ENCODE measurements at places on chromosomes 16 and 17.

GRCh38 chr16:1559446-1559975 lies 26.0 kb downstream of the TMEM204 start:
- no peak for DNase-seq

DNA sequence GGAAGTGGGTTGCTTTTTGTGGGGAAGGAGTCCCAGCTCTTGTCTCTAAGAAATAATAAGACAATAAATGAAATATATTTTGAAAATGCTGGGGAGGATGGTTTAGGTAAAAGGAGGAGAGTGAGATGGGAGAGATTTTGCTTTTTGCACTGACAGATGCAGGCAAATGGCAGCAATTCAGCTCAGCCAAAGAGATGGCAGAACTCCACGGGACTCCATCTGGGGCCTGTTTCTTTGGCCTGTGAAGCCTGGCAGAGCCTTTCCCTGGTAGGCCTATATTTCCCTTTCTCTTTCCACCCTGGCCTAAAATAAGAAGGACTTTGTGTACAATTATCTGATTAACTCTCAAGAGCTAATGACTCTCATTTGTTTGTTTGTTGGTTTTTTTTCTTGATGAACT lies 1525.1 kb downstream of the CDH11 start:
- no peak for DNase-seq

DNA sequence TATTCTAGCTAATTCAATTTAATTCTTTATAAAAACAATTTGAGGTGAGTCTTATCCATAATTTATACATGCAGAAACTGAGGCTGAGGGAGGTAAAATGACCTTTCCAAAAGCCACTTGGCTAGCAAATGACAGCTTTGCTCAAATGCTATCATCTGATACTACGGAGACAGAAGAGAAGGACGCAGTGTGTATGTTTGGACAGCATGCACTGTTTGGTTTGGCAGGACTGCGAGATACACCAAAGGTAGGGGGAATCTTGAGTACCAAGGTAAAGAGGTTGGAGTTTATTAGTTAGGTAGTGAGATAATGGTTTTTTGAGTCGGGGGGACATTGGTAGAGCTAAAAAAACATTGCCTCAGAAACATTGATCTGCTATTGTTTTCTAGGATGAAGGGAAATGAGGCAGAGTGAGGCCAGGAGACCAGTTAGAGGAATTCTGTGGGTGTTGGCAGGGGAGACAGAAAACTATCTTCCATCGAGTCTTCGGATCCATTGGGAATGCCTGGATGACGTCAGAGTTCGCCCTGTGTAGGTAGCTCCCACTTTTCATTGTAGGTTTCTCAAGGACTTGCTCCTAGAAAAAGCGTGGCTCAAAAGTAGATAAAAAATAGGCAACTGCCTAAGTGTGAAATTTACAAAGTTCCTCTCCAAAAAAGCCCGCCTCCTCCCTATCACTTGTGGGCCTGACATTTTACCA lies 2.5 kb upstream of the HS3ST4 start:
- DNase-seq, result no peak

DNA sequence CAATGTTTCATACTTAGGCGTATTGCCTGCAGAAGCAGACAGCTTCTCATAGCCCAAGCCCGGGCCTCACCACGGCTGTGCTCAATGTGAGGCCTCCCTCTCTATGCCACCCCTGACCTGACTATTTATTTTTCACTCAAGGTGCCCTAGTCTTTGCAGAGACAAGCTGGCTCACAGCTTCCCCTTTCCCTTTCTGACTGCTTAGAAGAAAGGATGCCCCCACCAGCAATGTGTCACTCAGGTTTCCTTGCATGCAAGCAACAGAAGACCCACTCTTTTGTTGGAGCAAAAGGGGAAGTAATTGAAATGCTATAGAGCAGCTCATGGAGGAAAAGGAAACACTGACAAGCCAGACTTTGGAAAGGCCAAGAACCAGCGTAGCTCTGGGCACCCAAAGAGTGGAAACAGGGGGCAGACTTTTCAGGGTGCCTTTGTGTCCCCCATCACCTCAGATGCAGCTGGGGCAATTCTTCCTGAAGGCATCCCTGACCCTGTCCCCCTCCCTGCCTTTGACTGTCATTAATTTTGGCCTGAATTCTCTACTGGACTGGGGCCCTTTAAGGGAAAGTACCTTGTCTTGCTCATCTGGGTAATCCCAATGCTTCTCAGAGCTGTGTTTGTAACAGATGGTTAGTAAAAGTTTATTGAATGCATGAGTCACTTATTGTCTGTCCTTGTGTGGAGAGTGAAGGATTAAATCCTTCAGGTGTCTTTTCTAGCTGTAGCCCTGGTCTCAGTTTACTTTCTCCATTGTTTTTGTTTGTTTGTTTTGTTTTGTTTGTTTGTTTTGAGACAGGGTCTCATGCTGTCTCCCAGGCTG lies 17.8 kb downstream of the RGS9 start:
- DNase-seq, result no peak

DNA sequence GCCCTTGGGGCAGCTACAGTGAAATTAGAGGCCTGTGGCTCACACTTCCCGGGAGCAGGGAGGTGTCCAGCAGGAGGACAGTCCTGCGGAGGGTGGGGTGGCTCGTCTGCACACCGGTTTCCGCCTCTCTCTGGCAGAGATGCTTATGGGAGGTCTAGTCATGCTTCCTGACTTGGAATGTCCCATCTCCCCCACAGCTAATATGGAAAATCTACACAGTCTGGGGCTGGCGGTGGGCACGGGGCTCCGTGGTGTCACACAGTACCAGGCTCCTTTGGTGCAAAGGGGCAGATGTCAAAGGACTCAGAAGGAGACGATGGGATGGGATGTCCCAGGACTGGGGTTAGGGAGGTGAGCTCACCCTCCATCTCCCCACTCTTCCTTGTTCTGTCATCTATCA lies 44.1 kb upstream of the DOC2B start:
- no peak for DNase-seq

GRCh38 chr16:52366983-52367382 lies 180.0 kb downstream of the TOX3 start:
- DNase-seq, result no peak

GRCh38 chr16:23408242-23408822 lies 44.7 kb downstream of the COG7 start:
- DNase-seq, result no peak

- DNase-seq, result no peak
Measured at GRCh38 chr16:78163772-78164670, 64.6 kb downstream of the WWOX start.

GRCh38 chr16:31364421-31364820 lies 9.4 kb downstream of the ITGAX start:
- no peak for DNase-seq

DNA sequence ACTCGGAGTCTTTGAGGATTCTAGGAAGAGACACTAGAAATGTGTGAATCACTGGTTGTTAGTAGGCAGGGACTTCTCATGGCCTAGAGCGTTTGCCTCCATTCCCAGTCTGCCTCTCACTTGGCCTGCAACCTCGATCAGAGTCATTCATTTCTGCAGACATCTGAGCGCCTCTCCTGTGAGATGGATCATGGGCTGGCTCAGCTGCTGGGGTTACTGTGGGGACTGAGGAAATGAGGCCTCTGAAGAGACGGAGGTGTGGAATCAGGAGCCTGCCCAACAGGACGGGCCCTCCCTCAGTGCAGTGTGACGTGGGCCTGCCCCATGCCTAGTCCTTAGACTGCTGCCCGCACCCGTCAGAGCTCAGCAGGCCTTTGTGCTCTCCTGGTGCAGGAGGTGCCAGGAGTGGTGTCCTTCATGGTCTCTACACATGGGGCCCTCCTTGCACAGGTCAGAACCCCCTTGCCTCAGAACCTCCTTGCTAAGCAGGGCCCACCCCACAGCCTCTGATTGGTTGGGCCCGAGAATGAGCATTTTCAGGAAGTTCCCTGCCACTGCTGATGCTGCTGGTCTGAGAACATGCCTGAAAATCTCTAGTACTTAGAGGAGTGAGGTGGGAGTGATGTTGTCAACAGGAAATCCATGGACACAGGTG lies 99.4 kb downstream of the NPIPB11 start:
- DNase-seq, result no peak

GRCh38 chr16:27243725-27244362 lies 24.7 kb downstream of the NSMCE1 start:
- DNase-seq, result no peak

- DNase-seq, result no peak
Measured at GRCh38 chr16:3032624-3033023, 4.1 kb downstream of the BICDL2 start.

DNA sequence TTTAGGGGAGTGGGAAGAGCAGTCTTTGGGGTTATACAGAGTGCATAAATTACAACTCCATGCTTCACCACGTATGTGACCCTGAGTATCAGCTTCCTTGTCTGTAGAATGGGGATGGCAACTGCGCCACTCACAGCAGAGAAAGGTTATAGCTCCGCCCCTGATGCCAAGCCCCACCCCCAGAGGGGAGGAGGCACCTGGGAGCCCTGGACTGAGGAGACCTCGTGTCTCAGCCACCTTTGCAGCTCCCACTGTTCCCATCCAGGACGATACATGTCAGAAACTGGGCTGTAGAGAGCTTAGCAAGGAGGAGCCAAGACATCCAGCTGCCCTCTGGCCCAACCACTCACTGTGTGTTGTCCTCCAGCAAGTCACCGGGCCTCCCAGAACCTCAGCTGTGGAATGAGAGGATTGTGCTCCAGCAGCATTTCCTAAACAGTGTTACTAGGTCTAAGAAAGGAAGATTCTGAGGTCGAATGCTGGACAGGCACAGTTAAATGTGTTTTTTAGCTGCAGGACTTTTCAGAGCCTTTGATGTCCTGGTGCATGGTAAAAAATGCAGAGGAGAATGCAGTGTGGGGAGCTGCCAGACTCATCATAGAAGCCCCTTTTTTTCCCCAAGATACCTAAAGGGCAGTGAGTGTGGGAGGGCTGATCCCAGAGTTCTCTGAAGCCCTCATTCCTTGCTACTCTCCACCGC lies 49.4 kb downstream of the BEAN1 start:
- DNase-seq, result no peak

DNA sequence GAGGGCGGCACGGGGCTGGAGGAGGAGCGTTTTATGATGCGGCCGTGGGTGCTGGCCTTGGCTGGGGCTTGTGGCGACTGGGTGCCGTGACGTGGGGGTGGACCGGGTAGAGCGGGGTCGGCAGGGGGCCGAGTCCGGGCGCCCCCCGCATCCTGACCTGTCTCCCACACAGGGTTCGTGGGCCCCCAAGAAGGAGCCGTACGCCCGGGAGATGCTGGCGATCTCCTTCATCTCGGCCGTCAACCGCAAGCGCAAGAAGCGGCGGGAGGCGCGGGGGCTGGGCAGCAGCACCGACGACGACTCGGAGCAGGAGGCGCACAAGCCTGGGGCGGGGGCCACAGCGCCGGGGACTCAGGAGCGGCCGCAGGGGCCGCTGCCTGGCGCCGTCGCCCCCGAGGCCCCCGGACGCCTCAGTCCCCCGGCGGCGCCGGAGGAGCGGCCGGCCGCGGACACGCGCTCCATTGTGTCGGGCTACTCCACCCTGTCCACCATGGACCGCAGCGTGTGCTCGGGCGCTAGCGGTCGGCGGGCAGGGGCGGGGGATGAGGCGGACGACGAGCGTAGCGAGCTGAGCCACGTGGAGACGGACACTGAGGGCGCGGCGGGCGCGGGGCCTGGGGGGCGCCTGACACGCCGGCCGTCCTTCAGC lies 81.6 kb downstream of the ARHGAP23 start:
- DNase-seq, result no peak

- DNase-seq, result no peak
Measured at GRCh38 chr17:76789235-76789788, 51.4 kb downstream of the MFSD11 start.

- no peak for DNase-seq
Measured at GRCh38 chr17:50785946-50786570, 18.7 kb upstream of the ANKRD40CL start.

GRCh38 chr16:49415083-49415482 lies 41.5 kb downstream of the C16orf78 start:
- no peak for DNase-seq

GRCh38 chr17:1096215-1096614 lies 83.6 kb downstream of the ABR start:
- no peak for DNase-seq

DNA sequence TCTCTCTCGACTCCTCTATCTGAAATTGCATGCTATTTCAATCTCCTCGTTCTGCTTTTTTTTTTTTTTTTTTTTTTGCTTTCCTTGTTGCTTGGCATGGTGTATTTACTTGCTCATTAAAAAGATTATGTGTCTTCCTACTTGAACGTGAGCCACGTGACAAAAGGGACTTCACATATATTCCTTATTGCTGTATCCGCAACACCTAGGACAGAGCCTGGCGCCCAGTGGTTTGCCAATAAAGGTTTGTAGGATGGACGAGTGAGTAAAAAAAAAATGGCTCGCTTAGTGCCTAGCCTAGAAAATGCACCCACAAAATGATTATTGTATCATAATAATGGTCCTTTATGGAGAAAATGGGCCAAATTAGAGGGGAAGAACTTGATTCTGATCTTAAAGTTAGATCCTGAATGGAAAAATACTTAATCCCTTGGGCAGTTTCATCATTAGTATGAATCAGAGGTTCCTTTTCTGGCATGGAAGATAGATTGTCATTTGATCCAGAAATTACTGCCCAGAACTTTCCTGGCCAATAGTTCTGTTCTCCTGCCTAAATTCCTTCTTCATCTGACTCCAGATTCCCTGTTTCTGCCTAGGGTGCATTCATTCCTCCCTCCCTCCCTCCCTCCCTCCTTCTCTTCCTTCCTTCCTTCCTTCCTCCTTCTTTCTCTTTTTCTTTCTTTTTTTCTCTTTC lies 13.6 kb upstream of the TMEM220 start:
- DNase-seq, result no peak

DNA sequence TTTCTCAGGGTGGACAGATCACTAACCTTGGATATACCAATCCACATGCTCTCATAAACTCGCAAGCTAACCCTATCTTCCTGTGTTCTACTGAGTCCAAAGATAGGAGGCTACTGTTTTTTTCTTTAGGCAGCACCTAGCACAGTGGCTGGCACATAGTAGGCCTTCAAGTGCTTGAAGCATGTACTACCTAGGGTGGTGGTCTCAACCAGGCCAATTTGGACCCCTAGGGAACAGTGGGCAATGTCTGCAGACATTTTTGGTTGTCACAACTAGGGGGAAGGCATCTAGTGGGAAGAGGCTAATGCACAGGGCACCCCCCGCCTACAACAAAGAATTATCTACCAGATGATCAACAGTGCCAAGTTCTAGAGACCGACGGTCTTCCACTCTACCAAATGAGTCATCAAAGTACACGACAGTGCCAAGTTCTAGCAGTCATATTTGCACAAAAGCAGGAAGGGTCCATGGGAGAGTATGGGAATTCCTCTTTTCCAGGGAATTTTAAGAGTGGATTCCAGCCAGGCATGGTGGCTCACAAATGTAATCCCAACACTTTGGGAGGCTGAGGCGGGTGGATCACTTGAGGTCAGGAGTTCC lies 390.3 kb downstream of the SLC39A11 start:
- no peak for DNase-seq

Data from NT2/D1 (cell line).